MCF 10A (cell line): ENCODE measurements at places on chromosomes 2 and 18.

GRCh38 chr2:19886261-19886660 is 15.5 kb downstream of the TTC32 start:
- DNase-seq = peak; percentile 48

DNA sequence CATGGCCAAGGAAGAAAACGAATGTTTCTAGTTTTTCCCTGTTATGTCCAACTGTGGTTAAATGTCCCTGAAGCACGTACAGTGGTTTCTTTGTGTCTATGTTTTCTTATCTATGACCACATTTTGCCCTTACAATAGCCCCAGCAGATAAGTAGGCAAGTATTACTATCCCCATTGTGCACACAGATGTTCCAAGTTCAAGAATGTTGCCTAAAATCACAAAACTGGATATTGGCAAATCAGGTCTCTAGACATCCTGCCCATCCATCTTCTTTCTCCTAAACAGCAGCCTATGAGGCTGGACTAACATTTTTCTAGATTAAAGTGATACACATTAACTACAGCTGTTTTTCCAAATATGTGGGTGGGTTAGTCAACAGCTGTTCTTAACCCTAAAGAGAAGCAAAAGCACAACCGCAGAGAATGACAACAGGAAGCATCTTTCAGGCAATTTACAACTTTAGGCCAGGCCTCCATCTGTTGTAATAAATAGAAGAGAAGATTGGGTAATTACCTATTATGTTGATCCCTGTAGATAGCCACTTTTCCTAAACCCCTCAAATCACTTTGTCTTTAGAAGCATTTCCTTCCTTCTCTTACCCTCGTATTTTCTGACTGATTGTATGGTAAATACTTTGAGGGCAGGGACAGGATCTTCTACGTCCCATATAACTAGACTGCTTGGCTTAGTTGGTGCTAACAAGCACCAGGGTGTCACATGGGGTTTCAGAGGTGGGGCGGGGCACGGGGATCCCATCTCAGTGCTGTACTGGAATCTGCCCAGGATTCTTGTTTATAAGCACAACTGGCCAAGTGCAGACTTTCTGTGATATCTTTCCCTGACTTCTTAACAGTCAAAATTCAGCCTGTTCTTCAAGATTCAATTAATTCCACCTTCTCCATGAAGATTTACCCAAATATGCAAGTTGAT is 132.1 kb upstream of the SETBP1 start:
- no peak for DNase-seq

GRCh38 chr18:6021306-6022073 is 126.2 kb upstream of the TMEM200C start:
- no peak for DNase-seq

DNA sequence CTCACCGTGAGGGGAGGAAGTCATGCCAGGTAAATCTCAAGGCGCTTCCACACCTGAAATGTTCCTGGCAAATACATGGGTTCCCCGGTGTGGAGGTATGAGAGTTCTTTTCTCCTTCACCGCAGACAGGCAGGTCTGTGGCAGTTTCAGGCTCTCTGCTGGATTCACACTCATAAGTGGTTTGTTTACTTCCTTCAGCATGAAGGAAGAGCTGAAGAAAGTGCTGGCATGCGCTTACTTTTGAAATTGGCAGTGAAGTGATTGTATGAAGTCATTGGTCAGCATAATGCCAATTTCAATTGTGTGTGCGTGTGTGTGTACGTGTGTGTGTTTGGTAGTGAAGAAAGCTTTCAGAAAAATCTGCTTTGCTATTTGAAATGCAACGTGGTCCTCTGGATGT is 43.4 kb downstream of the RNF144A start:
- peak; percentile 26 for DNase-seq

DNA sequence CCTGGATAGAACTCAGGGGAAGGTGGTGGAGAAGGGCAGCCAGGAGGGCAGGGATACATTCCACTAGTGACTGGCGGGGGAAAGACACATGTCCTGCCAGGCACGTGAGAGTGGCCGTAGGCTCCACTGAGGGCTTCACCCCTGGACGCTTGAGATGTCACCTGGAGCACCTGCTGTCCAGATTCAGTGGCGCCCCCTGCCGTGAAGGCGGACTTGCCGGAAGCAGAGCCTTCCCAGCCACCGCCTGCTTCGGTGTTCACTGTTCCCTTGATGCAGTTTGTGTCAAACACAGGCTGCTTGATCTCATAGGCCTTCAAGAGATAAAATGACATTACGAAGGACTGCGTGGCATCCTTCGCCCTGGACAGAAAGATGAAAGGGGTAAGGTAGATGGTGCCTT is 335.3 kb downstream of the ZNF521 start:
- no peak for DNase-seq
